ENCODE measurements at places on chromosomes 11 and 22. TPM values are rescaled to one million over a fixed set of nuclear protein-coding genes. Genes with fewer than 3 reads are reported as not detected.
A peak's percentile ranks its signal among the peaks of the same experiment; 100 is the strongest.

Gene C11orf54
- total RNA-seq: 21.1 TPM

DNA sequence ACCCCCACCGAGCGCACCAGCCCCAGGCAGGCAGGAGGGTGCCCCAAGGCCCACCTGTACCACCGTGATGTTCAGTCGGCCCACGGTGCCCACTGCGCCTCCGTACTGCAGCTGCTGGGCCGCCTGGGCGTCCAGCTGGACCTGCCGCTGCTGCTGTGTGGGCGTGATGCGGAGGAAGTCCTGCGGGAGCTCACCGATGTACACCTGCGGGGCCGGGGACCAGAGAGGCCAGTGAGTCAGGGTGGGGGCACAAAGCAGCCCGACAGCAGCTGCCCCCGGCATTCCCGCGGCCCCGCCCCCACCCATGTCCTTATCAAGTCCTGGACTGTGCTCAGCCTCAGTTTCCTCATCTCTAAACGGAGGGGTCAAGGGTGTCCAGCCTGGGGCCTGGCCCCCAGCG is 13.8 kb downstream of the TOLLIP start:
- DNase-seq: peak; percentile 82

DNA sequence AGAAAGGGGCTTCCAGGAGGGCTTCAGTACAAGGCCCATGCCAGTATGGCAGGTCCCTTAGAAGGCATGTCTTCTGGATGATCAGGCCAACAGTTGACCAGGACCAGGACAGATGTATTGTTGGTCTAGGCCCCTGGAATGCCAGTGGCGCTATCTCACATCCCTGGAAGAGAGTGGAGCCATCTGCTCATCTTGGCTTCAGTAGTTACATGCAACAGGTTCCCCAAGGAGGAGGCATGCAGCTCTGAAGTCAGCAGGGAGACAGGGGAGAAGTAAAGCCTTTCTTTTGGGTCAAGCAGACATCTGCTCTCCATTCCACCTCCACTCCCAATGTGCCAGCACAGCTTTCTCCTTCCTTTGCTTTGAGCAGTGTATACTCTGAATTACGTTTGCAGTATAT is 244.1 kb downstream of the KIRREL3 start:
- DNase-seq: no peak

GRCh38 chr22:37324340-37325038 is 42.2 kb downstream of the CYTH4 start:
- no peak for DNase-seq

Gene MS4A13
- not detected for total RNA-seq

GRCh38 chr11:100340466-100341319 is 346.4 kb upstream of the ARHGAP42 start:
- DNase-seq: no peak
